ENCODE measurements at places on chromosomes 1 and 21. TPM values are rescaled to one million over a fixed set of nuclear protein-coding genes. Genes with fewer than 3 reads are reported as not detected.

SPAG17 gene
- total RNA-seq = not detected

ANXA9 gene
- total RNA-seq = 0.37 TPM

PGLYRP3 gene
- total RNA-seq = not detected

TMEM200B gene
- total RNA-seq = 9.9 TPM

AIRE gene
- not detected for total RNA-seq

C1orf50 gene
- total RNA-seq = 3.3 TPM

GUCA2B gene
- total RNA-seq = not detected

ABCG1 gene
- under 0.01 TPM for total RNA-seq

DUSP23 gene
- 15.2 TPM for total RNA-seq

SLAMF9 gene
- not detected for total RNA-seq

DFFB gene
- total RNA-seq = 8.8 TPM

PLOD1 gene
- total RNA-seq = 221 TPM

PTCH2 gene
- 0.20 TPM for total RNA-seq

IFFO2 gene
- total RNA-seq = 5.1 TPM

SCAF4 gene
- 12.5 TPM for total RNA-seq

SPRR1A gene
- not detected for total RNA-seq

ENO1 gene
- total RNA-seq = 2,623 TPM
